ENCODE measurements at places on chromosomes 1 and 21. TPM values are rescaled to one million over a fixed set of nuclear protein-coding genes. Genes with fewer than 3 reads are reported as not detected.

OR2T1 gene
- not detected for total RNA-seq

VWA1 gene
- total RNA-seq: 0.12 TPM

AKNAD1 gene
- 2.3 TPM for total RNA-seq

GUK1 gene
- total RNA-seq: 227 TPM

EVA1C gene
- total RNA-seq: 8.1 TPM

TACSTD2 gene
- not detected for total RNA-seq

PARP1 gene
- total RNA-seq: 230 TPM

TNFSF18 gene
- total RNA-seq: 14.2 TPM

AMY1B gene
- total RNA-seq: not detected

RORC gene
- total RNA-seq: 0.44 TPM

NID1 gene
- 60.4 TPM for total RNA-seq

TDRD5 gene
- total RNA-seq: not detected
